ENCODE measurements at places on chromosomes 12 and 14.
A peak's percentile ranks its signal among the peaks of the same experiment; 100 is the strongest.

DNA sequence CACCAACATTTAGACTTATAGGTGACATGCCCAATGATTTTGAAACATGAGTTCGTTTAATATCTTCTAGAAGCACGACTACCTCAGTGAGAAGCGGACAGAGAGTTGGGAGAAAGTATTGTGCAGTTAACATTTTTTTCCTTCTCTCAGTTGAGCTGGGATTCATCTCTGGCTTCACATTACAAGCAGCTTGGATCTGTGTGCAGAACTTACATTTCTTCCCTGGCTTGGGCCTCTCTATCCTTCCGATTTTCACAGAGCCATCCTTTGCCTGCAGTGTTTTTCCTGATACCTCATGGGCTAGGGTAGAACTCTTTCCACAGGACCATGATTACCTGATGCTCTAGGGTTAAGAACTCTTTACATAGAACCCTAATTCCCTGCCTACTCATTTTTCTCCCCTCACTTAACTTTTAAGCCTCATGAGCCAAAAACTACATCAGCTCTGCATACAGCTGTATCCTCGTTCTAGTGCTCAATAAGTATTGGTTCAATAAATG lies 86.5 kb downstream of the FLRT2 start:
- DNase-seq, result no peak

DNA sequence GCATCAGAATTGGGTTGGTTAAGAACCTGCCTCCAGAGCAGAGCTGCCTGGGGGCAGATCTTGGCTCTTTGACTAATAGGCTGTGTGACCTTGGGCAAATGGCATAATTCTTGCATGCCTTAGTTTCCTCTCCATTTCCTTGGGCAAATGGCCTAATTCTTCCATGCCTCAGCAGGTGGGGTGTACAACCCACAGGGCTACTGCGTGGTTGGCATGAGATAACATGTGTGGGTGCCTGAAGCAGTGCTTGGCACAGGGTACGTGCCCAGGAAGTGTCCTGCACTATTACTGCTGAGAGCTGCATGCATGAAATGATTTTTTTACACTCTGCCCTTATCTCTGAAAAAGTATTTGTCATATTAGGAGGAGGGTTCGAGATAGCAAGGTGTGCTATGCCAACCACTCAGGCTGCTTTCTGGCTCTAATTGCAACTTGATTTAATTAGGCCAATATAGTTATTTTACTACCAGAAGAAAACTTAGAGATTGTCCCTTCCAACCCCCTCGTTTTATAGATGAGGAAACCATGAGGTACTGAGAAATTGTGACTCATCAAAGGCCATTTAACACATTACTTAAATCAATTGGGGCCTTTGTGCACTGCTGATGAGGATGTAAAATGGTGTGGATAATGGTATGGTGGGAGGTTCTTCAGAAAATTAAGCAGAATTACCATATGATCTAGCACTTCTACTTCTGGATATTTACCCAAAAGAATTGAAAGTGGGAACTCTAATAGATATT lies 161.6 kb upstream of the HIF1A start:
- no peak for DNase-seq

GRCh38 chr12:122845865-122846621 lies 10.8 kb downstream of the HIP1R start:
- no peak for DNase-seq

- DNase-seq, result no peak
Measured at GRCh38 chr14:38168416-38168815, 39.3 kb upstream of the SSTR1 start.

GRCh38 chr12:76706761-76707160 lies 57.2 kb upstream of the ZDHHC17 start:
- no peak for DNase-seq

- DNase-seq, result no peak
Measured at GRCh38 chr12:28780096-28780495, 369.0 kb upstream of the FAR2 start.

DNA sequence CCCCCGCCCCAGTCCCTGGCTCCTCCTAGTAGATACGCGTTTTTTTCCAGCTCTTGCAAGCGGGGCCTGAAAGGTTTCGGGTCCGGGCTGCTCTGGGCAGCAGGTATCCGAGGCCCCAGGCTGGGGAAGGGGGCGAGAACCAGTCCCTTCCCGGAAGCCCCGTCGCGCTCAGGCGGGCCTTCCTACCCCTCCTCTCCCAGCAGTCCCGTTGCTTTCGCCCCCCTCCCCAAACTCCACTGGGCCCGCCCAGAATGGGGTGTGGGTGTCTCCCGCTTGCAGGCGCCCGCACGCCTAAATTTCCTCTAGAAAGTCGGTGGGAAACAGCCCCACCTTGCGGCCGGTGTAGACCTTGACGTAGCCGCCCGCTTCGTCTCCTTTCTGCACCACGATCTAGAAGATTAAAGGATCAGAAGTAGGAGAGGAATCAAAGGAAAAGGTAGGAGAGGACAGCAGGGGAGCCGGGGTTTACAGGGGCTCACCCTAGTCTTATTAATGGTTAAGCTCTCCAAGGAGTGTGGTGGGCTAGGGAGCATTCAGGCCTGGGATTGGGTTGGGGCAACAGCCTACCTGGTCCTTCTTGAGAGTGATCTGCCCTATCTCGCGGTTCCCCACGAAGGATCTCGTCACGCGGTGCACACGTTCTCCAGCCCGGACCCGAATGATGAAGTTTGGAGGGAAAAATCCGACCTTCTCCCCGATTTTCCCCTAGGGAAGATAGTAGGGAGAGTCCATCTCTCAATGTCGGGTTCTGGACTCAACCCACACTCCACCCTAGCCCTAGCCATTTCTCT lies 7.3 kb downstream of the STAC3 start:
- DNase-seq, result peak; percentile 88

GRCh38 chr14:80637756-80638619 lies 303.6 kb downstream of the CEP128 start:
- DNase-seq, result no peak

GRCh38 chr12:52628111-52628507 lies 9.8 kb upstream of the KRT73 start:
- no peak for DNase-seq
